ENCODE measurements at places on chromosomes 4 and X.

- DNase-seq, result no peak
Measured at GRCh38 chr4:179750374-179750773, 2308.1 kb upstream of the AGA start.

GRCh38 chr4:146927695-146928094, 18.0 kb downstream of the TTC29 start:
- no peak for DNase-seq

GRCh38 chr4:26252349-26253025, 68.3 kb upstream of the RBPJ start:
- no peak for DNase-seq

DNA sequence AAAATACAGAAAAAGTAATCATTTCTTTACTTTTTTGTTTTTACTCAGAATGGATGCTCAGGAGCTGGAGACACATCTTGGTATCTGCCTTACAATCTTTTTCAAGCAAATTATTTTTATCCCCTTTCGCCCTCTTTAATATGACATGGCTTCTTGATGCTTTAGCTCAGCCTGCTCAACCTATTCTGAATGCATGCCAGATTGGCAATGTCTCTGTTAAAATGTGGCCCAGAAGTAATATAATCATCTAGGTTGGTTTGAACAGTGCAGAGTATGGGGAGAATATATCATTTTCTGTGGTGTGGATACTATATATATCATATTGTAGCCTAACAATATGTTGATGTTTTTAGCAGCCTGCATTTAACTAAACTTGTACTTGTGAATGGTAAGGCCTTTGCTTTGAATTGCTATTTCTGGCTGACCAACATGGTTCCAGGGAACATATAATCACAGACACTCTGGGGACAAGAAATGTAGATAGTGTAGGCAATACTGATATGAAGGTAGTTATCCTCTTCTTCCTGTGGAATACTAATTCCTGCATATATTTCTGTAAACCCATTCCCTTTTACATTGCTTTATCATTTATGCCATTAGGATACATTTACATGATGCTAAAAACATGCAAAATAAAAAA, 282.7 kb downstream of the PPP3CA start:
- no peak for DNase-seq

GRCh38 chrX:103428525-103428924, 52.2 kb downstream of the BEX3 start:
- DNase-seq, result no peak

DNA sequence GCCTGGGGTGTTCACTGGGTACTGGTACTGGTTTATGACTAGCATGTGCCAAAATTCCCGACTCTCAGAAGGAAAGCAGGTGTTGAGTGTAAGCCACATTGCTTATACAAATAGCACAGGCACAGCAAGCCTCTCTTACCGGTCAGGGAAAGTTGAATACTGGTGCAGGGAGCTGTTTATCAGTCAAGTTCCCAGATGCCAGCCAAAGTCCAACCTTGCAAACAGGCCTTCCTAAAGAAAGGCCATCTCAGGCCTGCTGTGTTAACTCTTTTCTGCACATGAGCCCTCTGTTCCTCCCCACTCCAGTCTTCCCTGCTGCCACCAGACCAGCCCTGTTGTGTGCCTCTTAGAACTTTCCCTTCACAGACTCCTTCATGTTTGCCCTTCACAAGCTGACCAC, 34.2 kb downstream of the PKD2 start:
- no peak for DNase-seq
